Caki2 (cell line): ENCODE measurements at places on chromosomes 1 and 21.

- DNase-seq = no peak
Measured at GRCh38 chr1:22297999-22298398, 153.7 kb upstream of the ZBTB40 start.

DNA sequence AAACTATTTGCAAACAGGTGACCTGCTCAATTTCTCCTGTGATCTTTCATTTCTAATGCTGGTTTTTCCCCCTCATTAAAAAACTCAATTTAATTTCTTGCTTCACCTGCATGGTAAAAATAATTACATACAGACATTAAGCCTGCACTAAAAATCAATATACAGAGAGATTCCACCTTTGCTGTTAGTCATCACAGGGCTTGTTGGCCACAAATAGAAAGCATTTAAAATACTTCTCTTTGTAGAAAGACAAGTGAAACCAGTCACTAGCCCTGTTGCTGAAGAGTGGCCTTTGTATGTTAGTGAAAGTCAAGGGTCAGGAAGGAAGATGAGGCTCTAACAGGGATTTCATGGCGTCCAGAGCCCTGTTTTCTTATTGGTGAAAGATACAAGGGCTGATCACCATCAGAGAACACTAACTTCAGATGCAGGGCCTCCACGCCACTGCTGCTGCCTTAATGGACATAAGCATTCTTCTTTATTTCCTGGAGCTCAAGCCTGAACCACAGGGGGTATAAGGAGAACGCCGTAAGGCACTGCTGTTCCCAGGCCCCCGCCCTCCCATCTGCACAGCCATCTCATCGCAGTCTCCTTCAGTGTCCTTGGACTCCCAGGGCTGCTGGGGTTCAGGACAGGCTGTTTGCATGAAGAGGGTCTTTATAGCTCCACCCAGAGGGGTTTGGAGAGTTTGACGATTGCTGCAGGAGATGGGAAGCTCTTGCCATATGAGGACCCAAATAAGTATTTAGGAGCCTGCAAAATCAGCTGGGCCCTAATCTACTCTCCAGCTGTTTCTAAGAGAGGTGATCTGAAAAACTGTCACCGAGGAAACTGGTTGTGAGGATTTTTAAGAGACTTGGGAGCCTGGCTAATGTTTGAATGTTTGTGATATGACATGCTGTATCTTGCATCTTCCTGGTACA is 117.3 kb upstream of the IRF2BP2 start:
- DNase-seq = no peak

GRCh38 chr1:208047476-208047934 is 136.6 kb upstream of the CD34 start:
- DNase-seq = no peak

- DNase-seq = no peak
Measured at GRCh38 chr1:176539018-176539417, 76.0 kb downstream of the PAPPA2 start.

DNA sequence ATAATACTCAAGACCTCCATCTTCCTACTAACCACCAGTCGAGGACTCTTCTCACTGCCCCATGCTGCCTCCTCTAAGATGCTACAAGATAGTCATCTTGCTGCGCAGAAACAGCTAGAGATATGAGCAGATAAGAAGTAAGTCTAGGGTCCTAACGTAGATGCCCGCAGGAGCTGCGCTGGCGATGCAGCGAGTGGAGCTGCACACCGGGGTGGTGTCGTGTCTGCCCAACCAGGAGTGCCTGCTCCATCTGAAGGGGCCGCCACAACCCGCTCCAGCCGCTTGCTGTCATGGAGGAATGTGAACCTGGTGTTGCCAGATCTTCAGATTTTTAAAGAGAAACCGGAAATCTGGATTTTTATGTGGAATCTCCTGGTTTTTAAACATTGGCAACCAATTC is 175.1 kb downstream of the VPS13D start:
- DNase-seq = no peak

- peak; percentile 94 for DNase-seq
Measured at GRCh38 chr1:9809100-9809510, 14.7 kb downstream of the CLSTN1 start.

DNA sequence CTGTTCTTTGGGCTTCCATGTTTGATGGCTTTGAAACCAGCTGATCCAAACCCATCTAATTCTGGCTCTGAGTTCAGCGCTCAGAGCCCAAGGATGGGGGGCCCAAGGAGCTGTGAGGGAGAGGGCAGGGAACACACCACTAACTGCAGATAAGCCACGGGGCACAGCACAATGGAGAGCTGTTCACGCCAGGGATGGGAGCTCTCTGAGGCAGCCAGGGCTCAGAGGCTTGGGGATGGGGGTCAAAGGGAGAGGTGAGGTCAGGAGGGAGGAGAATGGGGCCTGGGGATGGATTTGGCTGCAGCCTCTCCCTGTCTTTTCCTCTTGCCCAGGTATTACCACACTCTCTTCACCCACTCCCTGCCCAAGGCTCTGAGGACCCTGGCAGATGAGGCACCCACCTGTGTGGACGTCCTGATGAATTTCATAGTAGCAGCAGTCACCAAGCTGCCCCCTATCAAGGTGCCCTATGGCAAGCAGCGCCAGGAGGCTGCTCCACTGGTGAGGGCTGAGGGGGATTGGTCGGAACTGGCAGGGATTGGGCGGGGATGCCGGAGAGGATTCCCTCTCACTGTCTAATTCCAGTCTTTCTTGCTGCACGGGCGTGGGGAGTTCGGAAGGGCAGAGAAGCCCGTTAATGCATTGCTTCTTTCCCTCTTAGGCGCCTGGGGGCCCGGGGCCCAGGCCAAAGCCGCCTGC is 11.3 kb downstream of the SLC30A2 start:
- DNase-seq = no peak

- no peak for DNase-seq
Measured at GRCh38 chr1:96559181-96559580, 162.4 kb upstream of the PTBP2 start.

DNA sequence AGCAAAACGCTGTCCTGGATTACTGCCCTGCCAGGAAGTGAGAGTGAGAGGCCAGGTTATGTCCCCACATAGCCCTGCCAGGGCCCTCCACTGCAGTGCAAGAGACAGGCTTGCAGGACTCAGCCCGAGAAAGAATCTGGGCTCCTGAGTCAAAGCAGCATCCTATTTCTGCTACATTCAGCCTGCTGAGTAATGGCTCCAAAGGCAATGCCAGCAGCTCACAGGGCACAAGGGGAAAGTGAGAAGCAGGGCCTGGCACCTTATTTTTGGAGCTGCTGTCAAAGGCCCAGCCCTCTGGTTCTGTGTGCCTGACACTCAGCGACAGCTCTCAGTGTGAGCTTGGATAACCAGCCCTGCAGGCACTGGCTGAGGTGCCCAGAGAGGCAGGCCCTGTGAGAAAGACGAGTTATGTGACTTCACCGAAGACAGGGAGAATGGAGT is 83.9 kb downstream of the DTL start:
- no peak for DNase-seq

DNA sequence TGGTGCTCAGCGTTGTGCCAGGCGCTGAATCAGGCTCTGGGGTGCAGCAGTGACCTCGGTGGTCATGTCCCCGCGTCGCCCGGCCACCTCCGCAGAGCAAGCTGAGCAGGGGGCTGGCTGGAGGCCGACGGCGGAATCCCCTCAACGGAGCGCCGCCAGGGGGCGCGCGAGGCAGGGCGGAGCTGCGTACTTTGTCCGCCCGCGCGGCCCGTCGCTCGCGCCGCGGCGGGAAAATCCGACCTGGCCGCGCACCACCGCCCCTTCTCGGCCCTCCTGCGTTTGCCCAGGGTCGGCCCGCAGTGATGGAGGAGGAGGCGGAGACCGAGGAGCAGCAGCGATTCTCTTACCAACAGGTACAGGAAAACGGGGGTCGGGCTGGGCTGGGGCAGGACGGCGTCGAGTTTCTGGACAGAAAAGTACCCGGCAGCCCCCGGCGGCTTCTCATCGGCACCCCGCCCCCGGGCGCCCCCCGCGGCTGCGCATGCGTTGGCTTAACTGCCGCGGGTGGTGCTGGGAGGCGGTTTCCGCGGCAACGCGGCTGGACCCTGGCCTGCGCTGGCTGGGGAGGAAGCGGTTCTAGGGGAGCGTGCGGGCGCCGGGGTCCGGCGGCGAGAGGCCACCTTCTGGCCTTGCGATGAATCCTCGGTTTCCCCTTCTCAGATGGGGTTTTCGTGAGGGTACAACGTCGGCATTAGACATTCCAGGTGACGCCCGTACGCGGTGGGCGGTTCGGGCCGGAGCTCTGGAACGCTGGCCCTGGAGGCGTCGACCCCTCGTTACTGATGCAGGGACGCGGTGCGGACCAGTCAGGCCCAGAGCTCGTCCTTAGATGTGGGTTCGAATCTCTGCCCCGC is at the start of gene CENPS:
TSS of gene CENPS (plus strand) at position 218 of the 854 bp plus-strand sequence. CDS start at position 303, 85 bp downstream.
- peak; percentile 88 for DNase-seq

- no peak for DNase-seq
Measured at GRCh38 chr21:41217671-41218385, 49.9 kb downstream of the BACE2 start.

DNA sequence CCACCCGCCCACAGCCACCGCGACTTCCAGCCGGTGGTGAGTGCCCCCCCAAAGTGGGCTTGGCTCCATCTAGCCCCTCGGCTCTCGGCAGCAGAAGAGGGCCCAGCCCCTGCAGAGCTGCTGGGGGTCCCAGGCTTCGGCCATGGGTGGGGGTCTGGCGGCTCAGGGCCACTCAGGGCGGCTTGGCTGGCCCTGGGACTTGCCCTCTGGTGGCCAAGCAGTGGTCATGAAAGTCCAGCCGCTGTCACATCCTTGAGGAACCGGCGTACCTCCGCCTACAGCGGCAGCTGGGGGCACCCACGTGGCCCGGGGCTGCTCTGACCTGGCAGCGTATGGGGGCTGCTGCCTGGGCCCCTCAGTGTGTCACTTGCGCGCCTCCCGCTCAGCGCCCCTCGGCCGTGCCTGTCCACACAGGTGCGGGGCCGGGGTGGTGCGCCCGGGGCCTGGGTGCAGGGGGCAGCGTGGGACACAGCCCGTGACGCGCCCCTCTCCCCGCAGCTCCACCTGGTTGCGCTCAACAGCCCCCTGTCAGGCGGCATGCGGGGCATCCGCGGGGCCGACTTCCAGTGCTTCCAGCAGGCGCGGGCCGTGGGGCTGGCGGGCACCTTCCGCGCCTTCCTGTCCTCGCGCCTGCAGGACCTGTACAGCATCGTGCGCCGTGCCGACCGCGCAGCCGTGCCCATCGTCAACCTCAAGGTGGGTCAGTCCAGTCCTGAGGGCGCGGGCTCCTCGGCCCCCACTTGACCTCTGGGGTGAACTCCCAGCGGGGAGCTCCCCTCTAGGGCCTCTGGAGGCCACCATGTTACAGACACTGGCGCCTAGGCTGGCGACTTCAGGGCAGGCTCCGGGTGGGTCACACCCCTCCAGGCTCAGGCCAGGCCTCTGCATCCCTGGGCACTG is 32.4 kb downstream of the SLC19A1 start:
- no peak for DNase-seq

DNA sequence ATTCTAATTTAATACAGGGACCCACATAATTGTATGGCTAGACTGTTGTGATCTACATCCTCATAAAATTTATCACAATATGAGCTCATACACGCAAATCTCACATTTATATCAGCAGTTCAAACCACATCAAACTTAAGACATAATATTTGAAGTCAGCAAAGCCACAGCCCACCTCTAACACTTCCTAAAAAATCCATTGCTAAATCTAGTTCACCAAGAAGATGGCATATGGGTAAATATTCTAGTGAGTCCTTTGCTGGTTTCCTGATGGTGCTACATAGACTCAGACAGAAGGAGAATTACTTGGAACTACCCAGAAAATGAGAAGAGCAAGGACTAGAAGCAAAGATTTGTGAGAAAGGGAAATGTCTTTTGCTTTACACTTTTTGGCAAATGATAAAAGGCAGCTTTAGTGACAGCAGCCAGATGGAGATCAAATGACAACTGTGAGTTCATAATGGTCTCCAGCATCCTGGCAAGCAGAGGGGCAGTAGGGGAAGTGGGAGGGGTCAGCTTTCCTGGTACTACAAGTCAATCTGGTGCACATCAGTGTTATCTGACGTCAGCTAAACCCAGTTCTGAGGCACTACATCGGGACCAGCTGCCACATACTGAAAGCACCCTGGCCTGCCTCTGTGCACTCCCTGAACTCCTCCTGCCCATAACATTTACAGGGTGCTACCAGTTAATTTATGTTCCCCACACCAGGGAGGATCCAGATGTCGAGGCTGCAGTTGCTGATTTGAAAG is 10.6 kb upstream of the GADD45A start:
- no peak for DNase-seq

DNA sequence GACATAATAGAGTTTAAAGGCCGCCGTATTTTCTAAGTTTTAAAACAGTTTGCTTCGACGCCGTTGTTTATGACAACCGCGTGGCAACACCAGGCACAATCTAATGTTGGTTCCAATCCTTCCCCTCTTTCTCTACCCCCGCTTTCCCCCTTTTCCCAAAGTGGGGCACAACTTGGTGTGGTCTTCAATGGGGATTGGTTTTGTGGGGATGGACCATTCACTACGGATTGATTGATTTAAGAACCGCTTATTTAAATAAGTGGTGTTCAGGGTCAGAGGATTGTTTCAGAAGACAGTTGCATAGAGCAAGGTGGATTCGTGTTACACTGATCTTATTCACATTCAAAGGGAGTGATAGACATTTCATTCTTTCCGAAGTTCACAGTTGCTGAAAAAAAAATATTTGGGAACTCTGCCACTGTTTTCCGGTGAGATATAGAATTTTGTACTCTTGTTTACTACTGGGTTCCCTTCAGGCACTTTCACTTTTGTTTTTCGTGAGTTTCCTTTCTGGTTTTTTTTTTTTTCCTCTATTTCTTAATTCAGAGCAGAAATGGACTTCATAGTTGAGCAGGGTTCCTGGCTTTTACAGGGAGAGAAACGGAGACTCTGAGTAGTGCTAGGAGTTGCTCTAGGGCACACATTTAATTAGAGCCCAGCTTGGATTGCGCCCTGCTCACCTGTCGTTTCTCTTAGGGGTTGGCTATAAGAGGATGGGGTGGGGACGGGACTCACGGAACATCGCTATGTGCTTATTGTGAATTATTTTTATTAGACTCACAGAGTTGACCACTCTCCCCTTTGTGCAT is 79.6 kb upstream of the AK4 start:
- peak; percentile 27 for DNase-seq

- no peak for DNase-seq
Measured at GRCh38 chr1:216847397-216848036, 124.3 kb upstream of the ESRRG start.

- no peak for DNase-seq
Measured at GRCh38 chr1:248366609-248367008, 5.1 kb downstream of the OR2T4 start.

GRCh38 chr1:41277371-41277975 is 35.4 kb upstream of the SCMH1 start:
- no peak for DNase-seq

DNA sequence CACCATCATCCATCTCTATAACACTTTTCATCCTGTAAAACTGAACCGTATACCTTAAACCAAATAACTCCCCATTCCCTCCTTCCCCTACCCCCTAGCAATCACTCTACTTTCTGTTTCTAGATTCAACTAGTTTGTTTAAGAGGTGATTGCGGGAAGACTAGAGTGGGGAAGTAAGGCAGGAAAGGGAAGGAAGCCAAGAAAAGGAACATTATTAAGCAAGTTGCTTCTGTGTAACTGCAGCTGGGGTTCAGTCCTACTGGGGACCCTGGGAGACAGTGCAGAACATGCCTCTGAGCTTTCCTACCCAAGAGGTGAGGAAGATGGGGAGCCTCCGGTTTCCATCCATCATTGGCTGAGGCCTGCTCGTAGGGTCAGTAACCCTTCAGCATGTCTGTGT is 28.9 kb upstream of the H3-3A start:
- DNase-seq = no peak

GRCh38 chr21:42630626-42631025 is 22.8 kb upstream of the PDE9A start:
- DNase-seq = peak; percentile 63
